ENCODE measurements at places on chromosomes 7 and 10.

GRCh38 chr10:71965623-71966022 is 1.4 kb downstream of the CHST3 start:
- DNase-seq: no peak

DNA sequence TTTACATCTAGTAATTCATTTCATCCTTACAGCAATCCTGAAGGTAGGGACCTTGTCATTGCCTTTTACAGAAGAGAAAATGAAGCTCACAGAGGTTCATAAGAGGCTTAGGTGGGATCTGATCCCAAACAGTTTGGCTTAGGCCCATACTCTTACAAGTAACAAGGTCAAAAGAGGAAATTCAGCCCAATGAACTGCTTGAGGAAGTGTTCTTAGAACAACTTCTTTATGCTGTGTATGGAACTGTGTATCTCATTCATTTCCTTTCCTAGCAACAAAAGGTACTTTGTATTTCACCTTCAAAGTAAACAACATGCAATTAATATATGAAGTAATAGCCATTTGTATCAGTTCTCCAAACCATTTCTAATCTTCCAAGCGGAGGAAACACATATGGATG is 79.3 kb downstream of the AVL9 start:
- DNase-seq: no peak

GRCh38 chr7:99843808-99844207 is 16.0 kb downstream of the CYP3A43 start:
- DNase-seq: no peak

DNA sequence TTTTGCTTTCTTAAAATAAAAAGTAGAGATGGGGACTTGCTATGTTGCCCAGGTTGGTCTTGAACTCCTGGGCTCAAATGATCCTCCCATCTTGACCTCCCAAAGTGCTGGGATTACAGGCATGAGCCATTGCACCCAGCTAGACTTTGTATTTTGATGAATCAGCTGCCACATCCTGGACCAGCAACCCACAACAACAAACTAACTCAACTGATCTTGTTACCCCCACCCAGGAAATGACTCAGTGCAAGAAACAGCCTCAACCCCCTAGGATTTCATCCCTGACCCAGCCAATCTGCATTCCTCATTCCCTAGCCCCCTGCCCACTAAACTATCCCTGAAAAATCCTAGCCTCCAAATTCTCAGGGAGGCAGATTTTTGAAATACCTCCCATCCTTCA is 123.8 kb downstream of the IPMK start:
- DNase-seq: no peak

DNA sequence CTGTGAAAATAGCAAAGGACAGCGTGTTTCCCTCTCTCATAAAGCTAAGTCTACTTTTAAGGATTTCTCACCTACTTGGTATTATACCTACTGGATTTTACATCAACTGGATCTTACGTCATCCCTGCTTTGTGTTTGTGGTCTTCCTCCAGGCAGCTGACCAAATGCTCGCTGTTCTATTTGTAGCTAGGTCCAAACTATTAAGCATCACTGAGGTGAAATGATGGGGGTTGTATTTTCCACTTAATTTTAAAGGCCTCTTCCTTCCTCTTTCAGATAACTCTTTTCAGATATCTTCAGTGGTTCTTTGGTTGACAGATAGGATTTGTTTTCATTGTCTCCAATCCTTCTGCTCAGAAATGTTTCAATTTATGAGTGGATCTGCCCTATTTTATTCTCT is 169.7 kb downstream of the RNLS start:
- no peak for DNase-seq

- DNase-seq: no peak
Observed at GRCh38 chr10:96918214-96919002, 86.3 kb downstream of the LCOR start.

DNA sequence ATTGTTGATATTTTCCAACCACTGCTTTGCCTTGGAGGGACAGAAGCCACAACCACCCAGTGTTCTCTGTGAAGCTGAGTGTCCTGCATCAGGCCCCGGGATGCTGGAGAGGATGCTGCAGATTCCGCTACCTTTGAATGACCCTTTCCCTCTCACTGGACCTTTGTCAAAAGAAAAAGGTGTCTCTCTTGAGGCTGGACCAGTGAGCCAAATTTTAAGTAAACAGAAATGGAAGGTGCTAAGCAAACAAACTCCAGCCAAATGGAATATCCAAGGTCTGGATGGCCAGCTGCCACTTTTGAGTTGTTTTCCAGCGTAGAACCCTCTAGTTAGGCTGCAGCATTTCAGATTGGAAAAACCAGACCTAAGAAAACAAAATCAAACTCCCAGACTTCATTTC is 145.5 kb downstream of the TRIL start:
- DNase-seq: no peak

GRCh38 chr10:125823663-125824251 is 411 bp downstream of the BCCIP start:
- DNase-seq: no peak

- DNase-seq: no peak
Observed at GRCh38 chr7:29539471-29539870, 24.2 kb upstream of the PRR15 start.

- DNase-seq: no peak
Observed at GRCh38 chr10:104557966-104558365, 83.1 kb upstream of the SORCS3 start.

DNA sequence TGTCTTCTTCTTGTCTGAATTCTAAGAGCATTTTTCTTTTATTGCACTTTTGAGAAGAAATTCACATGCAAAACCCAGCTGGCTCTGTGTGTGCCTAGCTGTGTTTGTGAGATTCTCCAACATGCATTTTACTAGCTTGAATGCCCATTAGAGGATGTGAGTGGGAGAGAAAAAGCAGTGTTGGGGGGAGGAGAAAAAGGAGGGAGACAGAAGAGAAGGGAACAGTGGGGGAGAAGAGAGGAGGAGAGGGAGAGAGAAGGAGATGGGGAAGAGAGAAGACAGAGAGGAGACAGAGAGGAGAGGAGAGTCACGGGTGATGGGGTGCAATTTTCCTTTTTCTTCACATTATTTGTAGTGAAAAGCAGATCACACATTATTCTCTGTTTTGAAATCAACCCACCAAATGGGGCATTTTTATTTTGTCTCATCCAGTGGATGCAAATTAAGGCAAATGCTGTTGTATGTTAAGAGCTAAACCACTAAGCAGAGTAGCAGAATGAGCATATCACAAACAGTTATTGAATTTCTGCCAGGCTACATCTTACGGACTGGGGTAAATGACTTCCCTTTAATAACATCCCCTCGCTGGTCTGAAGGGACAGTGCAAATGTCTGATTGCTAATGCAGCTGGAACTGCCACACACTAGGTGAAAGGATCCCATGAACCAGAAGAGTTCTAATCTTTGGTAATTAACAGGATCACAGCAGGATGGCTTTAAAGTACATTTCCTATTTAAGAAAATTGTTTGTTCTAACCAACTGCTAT is 849 bp downstream of the LRRN3 start:
- no peak for DNase-seq

DNA sequence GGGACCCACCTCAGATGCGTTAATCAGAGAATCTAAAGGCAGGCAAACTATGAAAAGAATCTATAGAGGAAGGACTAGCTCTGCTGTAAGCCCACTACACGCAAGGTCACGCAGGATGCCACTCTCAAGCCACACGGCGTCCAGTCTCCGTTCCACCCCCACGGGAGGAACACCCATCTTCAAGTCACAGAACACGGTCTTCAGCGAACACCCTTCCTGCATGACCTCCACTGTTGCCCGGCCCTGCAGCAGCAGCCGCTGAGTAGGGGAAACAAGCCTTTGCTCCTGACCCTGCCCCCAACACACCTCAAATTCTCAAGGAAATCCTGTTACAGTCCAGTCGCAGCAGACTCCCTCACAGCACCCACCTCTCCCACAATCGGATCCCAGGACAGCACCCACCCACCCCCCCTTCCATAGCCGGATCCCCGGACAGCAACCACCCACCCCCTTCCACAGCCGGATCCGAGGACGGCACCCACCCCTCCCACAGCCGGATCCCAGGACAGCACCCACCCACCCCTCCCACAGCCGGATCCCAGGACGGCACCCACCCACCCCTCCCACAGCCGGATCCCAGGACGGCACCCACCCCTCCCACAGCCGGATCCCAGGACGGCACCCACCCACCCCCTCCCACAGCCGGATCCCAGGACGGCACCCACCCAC is 133.7 kb downstream of the DIP2C start:
- no peak for DNase-seq

DNA sequence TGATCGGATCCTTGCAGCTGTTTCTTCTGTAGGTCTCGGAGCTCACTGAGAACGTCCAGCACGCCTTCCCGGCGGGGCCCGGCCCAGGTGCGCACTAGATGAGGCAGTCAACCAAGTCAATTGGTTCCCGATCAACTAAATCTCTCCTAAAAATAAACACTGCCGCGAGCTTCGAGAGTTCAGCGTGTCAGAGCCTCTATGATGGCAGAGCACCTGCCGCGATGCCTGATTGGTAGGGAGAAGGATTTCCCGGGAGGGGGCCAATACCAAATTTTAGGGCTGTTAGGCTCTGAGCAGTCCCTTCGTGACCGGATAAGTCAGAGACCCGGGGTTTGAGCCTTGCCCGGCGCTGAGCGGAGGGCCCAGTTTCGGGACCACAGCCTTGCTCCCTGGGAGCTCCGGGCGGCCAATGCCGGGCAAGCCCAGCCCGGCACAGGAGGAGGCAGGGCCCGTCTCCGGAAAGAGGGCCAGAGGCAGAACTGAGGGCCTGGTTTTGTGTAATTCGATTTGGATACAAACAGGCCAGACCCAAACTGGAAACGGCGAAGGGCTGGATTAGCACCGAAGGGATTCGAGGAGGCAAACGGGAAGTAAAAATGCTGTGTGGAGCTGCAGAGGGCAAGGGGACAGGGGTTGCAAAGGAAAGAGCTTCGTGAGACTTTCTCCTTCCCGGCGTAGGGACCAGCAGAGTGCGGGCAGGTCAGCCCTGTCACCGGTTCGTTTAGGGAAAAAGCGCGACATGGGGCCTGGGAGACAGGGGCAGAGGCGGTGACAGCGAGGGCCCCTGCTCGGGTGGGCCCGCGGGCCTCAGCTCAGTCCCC is 569 bp downstream of the SLC26A5 start:
- DNase-seq: no peak

DNA sequence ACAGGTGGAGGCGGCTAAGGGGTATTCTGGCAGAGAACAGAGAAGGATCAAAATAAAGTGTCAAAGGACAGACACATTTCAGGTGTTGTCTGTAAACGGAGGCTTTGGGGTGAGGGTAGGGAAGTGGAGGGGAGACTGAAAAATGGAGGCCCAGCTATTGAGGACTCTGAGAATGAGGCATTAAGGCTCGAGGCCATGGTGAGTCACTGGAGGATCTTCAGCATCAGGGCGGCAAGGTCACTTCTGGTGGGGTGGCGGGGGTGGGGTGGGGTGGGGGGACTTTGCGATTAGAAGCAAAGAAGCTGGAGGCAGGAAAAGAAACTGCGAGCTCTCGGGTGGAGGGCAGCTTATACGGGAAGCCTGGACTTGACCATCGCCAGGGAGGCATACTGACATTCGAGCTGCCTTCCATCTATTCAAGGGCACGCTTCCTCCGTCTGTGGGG is 58.4 kb upstream of the PCGF5 start:
- DNase-seq: no peak

GRCh38 chr7:30904561-30904960 is 7.1 kb upstream of the AQP1 start:
- DNase-seq: no peak

DNA sequence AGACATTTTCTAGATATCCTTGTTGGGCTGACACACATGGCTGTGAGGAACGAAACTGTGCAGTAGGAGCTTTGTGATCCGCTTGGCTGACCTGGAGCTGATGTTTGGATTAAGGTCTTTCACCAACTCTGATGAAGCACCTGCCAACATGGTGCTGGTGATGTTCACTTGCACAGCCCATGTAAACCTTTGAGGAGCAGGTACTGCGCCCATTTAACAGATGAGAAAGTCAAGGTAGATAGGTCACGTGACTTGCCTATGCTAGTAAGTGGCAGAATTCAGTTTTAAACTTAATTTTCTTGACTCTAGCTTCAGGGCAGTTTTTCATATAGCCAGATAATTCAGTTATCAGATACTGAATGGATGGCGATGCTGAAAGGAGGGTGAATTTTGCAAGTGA is 351.9 kb downstream of the RPS24 start:
- DNase-seq: no peak

DNA sequence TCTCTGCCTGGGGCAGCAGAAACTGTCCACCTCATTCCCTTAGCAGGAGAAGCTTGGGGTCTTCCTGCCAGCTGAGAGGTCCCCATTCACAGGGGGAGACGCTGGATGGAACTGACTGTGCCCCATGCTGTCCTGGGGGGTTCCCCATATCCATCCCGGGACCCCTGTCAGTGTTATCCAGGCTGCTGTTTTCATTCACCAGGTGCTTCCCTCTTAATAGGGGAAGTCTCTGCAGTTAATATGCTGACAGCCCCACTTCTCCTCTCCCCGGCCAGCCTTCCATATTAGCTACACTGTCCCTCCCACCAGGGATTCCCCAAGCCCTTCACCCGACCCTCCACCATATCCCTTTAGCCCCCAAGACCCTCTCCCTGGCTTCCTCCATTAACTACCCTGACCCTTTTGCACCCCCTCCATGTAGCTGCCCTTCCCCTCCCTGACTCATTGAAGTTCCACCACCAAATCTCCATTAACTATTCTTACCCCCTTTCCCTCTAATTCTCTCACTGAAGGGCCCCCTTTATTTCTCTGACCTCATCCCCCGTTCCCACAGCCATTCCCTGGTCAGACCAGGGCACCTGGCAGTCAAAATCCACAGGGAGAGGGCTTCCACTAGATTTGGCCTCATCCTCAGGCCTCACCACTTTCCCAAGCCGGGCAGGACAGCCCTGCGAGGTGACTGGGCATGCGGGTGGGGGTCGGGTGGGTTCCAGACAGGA is 92.0 kb upstream of the PAX2 start:
- DNase-seq: no peak

GRCh38 chr7:152883858-152884257 is 124.3 kb downstream of the ACTR3B start:
- DNase-seq: no peak

DNA sequence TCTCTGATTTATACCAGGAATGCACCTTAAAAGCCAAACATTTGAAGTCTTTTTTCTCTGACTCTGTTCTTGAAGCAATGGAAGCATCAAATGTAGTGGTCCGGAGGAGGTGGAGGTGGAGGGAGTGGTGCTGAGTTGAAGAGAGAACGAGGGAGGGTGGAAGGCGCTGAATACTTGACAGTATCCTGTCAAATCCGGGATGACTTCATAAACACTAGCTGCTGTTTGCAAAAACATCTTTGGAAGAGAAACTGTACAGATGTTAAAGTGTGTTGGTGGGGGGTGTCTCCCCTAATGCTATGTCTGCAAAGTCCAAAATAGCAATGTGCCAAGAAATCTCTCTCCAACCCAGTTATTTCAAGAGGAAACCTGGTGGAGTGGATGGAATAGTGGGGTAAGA is 328.5 kb upstream of the AUTS2 start:
- no peak for DNase-seq

- no peak for DNase-seq
Observed at GRCh38 chr7:44564606-44565005, 9.1 kb downstream of the DDX56 start.

- no peak for DNase-seq
Observed at GRCh38 chr10:11528286-11528685, 83.2 kb downstream of the USP6NL start.

GRCh38 chr7:74453322-74454011 is at the start of gene GTF2IRD1:
Gene GTF2IRD1, plus strand, starts transcription at chr7:74453906. Its CDS starts 54,175 bp downstream, at chr7:74508081.
- DNase-seq: no peak

Data from activated naive CD8-positive, alpha-beta T cell treated with anti-CD3 and anti-CD28 coated beads, Interleukin-2, amount 50 U/mL, for 16 hours (primary cell).